ENCODE measurements at places on chromosomes 6 and 20.

- no peak for DNase-seq
These were observed 35.0 kb upstream of the VSX1 start for GRCh38 chr20:25116739-25117458.

- no peak for DNase-seq
These were observed 1.9 kb upstream of the ULBP1 start for GRCh38 chr6:149961728-149962425.

DNA sequence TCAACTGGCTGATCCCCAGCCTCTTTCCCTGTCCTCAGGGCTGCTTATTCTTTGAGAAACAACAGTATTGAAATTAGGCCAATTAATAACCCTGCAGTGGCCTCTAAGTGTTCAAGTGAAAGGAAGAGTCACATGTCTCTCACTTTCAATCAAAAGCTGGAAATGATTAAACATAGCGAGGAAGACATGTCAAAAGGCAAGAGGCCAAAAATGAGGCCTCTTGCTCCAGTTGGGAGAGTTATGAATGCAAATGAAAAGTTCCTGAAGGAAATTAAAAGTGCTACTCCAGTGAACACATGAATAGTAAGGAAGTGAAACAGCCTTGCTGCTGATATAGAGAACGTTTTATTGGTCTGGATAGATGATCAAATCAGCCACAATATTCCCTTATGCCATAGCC, 131.5 kb downstream of the MACROD2 start:
- no peak for DNase-seq

- no peak for DNase-seq
These were observed 12.4 kb upstream of the MYLK2 start for GRCh38 chr20:31806564-31807355.

DNA sequence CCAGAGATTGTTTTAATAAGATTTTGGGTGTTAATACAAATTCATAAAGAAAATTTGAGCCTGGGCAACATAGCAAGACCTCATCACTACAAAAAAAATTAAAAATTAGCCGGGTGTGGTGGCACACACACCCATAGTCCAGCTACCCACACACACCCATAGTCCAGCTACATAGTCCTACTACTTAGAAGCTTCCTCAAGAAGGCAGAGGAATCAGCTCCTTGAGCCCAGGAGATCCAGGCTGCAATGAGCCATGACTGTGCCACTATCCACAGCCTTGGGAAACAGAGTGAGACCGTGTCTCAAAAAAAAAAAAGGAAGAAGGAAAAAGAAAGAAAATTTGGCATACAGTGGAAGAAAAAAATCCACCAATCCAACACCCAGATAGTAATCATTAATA, 16.8 kb downstream of the SEC63 start:
- DNase-seq, result no peak

- DNase-seq, result no peak
These were observed 28.1 kb upstream of the MTCL3 start for GRCh38 chr6:127547215-127547614.

DNA sequence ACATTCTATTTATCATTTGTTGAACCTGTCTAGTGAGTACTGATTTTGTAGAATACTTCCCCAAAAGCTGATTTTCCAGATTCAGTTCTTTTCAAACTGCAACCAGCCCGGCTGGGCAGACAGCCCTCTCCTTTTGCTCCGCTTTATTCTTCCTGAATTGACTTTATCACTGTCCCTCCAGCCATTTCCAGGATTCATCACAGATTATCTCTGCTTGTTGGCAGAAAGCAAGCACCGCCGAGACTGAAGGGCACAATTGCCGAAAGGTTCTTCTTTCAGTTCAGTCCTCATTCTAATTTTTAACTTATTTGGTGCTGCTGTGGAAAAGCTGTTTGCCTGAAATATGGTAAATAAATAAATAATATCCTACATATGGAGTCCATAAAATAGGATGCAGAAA, 369.1 kb upstream of the FLRT3 start:
- DNase-seq, result no peak

DNA sequence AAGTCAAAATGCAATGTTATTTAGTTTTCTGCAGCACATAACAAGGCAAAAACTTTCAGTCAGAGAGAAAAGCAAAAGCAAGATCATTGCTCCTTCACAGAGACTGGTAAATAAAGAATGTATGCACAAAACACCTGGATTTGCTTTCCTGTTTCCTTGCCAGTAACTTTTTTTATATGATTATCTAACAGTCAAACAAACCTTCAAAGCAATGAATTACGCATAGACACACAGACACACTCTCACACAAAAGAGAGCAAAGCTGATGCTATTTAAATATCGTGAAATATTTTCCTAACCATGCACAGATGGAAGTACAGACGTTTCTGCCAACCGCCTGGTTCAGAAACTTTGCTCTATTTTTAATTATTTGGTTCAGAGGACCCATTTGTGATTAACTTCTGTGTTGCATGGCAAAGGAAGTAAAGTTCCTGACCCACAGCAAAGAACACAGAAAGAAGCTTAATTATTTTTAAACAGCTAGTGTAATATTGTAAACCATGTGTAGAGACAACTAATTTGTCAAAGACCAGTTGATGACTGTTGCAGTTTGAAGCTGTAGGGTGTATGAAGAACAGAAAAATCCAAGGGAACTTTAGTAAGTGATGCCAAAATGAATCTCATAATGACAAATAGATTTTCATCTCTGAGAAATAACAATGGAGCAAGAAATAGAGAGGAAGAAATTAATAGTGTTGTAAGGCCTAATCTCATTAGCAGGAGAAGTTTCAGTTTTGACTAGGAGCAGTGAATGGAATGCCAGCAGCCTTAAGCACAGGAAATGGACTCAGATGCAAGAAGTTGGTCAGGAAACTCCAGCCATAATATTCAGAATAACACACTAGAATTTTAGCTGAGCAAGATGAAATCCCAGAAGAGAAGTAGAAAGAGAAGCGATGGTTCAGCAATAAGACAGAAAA, 24.1 kb downstream of the ATXN1 start:
- no peak for DNase-seq

- DNase-seq, result no peak
These were observed 2.6 kb downstream of the TFEB start for GRCh38 chr6:41732591-41733359.

DNA sequence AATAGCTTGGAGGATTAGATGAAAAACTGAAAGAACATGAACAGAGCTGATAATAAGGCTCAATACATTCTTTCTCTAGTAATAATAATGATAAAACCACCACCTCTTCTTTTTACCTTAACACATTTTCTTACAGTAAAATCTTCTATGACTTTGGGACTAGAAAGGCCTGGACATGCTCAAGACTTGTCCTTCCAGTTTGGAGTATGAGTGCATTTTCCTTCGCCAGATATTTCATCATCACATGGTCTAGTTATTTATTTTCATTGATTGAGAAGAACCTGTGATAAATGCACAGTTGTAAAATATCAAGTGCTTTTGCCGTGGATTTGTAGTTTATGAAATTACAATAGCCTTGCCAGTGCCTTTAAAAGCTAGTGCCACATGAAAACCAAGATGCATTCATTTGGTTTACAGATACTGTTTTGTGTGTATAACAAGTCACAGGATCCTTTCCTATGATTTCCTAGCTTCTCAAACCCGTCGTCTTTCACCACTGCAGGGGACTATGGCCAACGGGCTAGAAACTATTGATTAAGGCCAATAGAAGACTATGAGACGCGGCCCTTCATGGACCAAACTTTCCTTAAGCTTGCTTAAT, 200.2 kb upstream of the ZNF217 start:
- no peak for DNase-seq

- no peak for DNase-seq
These were observed 246.2 kb downstream of the PACRG start for GRCh38 chr6:162973980-162974379.

DNA sequence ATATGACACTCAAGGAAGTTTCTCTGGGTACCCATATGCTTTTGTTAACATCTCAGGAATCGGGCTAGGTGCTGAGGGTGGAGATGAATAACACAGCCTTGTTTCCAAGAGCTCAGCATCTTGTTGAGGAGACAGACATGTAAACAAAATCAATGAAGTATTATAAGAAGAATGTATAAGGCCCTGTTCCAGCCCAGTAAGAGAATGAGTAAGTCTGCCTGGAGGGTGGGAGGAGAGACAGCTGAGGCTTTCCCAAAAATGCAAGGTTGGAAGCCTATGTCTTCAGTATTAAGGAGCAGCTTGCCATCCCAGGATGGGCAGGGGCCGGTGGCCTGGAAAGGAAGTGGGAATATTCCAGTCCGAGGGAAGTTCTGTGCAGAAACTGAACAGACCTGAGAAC, 615.3 kb upstream of the BTBD3 start:
- DNase-seq, result no peak

DNA sequence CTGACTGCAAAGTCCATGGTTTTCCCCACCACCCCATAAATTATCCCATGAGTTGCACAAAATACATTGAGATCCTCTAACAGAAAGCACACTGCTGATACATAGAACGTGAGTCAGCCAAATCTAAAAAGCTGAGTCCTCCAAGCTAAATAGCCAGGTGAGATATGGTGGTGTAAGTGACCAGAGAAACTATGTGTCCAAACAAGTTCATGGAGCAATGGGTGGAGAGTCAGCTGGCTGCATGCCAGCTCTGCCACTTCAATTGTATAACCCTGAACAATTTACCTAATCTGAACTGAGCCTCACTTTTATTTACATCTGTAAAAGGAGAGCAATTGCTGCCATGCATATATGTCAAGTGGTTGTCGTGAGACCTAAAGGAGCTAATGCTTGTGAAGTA, 9.7 kb downstream of the SNAP25 start:
- DNase-seq, result no peak

DNA sequence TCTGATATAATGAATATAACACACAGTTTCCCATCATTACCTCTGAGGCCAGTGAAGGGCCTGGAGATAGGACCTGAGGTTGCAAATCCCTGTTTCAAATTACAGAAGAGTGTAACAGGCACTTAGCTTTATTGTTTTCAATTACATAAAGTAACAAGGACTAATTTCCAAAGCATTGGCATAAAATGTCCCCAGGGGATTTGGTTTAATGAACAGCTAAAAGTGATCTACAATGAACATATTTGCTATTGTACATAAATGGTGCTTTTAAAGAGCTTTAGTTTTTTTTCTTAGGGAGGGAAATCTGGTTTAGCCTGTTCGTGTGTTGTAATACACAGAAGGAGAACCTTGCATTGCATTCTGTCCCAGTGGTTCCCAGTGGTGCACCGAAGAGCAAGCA, 54.4 kb downstream of the HMGN3 start:
- DNase-seq, result no peak

DNA sequence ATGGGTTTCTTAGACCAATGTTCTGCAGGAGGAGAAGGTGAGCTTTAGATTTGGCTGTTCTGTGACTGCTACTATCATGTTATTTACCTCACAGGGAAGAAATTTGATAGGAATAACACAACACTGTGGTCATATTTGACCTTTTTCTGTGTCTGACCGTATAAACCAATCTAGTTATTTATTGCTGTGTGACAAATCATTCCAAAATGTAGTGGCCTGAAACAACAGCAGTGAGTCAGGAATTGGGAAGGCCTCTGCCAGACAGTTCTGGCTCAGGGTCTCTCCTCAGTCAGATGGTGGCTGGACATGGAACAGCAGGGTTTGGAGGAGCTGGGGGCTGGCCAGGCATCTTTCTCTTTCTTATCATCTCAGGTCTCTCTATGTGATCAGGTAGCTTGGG, 33.0 kb downstream of the RIPOR2 start:
- DNase-seq, result no peak

GRCh38 chr20:62765021-62765420, 31.3 kb upstream of the MRGBP start:
- no peak for DNase-seq

DNA sequence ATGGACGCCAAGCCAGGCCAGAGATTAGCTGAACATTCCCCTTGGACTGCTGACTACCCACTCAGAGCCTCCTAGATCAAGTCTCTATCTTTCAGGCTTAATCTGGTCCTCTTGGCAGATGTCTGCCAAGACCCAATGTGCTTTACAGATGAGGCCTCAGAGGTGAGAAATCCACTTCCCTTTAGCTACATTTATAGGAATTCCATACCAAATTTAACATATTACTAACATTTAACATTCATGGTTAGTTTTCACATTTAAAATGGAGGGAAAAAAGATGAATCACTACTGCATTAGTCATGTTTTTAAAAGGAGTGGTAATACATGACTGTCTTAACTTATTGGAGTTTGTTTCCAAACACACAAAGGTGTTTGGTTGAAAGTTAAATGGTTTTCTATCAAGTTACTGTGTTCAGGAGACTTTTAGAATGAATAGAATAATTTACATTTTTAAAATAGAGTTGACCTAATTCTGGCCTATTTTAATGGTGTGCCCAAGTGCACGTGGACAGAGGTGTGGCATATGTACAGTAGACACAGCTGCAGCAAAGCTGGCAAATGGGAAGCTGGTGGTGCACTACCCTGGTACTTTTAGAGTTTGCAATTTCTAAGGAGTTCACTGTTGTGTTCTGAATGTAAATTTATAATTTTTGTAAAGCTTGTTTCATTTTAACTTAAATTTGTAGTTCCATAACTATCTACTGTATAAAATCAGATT, 41.9 kb upstream of the CALHM6 start:
- DNase-seq, result no peak

DNA sequence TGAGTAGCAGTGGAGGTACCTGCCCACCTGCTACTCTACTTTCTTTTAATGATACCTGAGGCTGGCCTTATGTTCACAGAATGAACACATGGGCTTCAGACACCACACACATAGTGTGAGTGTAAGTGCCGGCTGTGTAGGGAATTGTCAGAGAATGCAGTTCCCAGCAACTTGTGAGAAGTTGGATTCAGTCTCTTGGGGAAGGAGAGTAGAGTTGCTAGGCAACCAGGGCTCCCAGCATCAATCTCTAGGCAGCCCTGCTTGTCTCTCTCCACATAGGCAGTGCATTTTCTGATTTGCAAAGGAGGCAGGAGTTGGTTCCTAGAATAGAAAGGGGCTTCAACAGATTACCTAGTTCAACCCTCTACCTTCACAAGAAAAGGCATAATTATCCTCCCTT, 74.1 kb downstream of the BFSP1 start:
- no peak for DNase-seq

DNA sequence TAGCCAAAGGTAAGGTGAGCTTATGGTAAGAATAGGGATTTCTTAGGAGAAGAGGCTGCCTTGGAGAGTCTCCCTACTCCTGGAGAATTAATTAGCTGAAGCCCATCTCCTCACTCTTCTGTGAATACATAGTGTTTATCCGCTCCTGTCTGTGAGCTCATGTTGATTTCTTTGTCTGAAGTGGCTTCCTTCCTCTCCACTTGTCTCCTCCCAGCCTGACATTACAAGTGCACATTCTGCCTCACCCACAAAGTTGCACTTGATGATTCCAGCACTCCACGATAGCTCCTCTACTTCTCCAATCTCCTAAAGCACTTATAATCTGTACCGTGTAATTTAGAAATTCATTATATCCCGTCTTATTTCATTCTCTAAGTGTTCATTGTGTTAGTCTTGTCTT, 287.2 kb downstream of the QKI start:
- DNase-seq, result no peak

DNA sequence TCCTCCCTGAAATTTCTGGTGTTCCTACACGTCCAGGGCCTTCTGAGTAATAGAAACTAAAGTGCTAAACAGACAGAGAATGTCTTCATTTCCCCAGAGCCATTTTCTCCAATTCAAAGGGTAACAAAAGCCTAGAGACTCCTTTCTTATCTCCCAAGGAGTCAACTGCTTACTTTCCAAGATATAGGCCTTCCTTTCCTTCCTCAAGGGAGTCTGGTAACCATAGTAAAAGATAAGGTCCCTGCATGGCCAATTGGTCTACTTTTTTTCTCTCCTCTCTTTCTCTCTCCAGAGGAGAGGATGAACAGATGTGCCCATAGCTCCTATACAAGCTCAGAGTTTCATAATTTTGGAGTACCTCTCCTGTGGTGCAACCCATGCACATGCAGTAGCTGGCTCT, 185.7 kb downstream of the ASCC3 start:
- no peak for DNase-seq

GRCh38 chr6:168124158-168124557, 45.1 kb upstream of the FRMD1 start:
- DNase-seq, result no peak

Measured in AG04449 (cell line).